ENCODE measurements at places on chromosomes 5 and 9. TPM values are rescaled to one million over a fixed set of nuclear protein-coding genes. Genes with fewer than 3 reads are reported as not detected.
A peak's percentile ranks its signal among the peaks of the same experiment; 100 is the strongest.

- no peaks in the 10 kb centered on the region for H3K27me3 ChIP-seq
- no peak overlapping the region for H3K27ac ChIP-seq
- peaks cover 8% of the 10 kb centered on the region for H3K36me3 ChIP-seq
- no peak for DNase-seq
- no peak overlapping the region for H3K4me3 ChIP-seq
- H3K4me1 ChIP-seq: peaks cover 10% of the 10 kb centered on the region
Observed at GRCh38 chr9:132008855-132009812, 70.5 kb downstream of the MED27 start.

Gene FAM221B
- total RNA-seq: not detected

DNA sequence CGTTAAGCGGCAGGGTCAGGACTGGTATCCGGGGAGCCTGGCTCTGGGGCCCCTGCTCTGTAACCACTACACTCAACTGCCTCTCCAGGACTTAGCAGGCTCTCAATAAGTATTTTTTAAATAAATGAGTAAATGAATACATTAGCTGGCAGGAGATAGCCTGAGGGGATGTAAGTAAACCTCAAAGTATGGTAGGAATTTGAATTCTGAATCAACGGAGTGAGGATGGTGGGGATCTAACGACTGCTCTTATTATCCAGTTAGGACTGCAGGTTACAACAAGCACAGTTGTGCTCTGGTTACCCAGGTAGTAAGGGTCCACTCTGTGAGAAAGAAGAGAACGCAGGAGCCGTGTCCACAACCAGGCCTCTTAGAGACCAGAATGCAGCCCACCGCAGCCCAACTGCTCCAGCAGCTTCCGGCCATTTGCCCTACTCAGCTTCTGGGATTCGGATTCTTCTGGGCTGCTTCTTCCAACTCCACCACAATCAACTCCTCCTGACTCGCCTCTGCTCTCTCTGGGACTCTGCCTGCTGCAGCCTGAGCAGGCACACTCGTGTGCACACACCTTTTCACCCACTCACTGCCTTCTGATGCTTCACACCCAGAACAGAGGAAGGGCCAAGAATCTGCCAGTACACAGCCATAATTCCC is 52.6 kb downstream of the MED27 start:
- H3K27ac ChIP-seq: no peak overlapping the region
- no peaks in the 10 kb centered on the region for H3K4me1 ChIP-seq
- no peak overlapping the region for H3K4me3 ChIP-seq
- H3K27me3 ChIP-seq: no peaks in the 10 kb centered on the region

GRCh38 chr9:112404508-112404932 is 24.6 kb downstream of the HSDL2 start:
- H3K27ac ChIP-seq: no peak overlapping the region
- H3K4me1 ChIP-seq: no peaks in the 10 kb centered on the region
- no peaks in the 10 kb centered on the region for H3K36me3 ChIP-seq
- no peak for DNase-seq

Gene SLC34A3
- not detected for total RNA-seq

- H3K4me1 ChIP-seq: peaks cover 27% of the 10 kb centered on the region
- DNase-seq: no peak
- H3K27me3 ChIP-seq: peaks cover 43% of the 10 kb centered on the region
- peak overlapping the region; percentile 24 for H3K27ac ChIP-seq
- peak overlapping the region; percentile 47 for H3K4me3 ChIP-seq
Observed at GRCh38 chr9:137045294-137046087, 486 bp downstream of the NPDC1 start.

- no peaks in the 10 kb centered on the region for H3K4me1 ChIP-seq
- no peak overlapping the region for H3K4me3 ChIP-seq
- no peaks in the 10 kb centered on the region for H3K36me3 ChIP-seq
- H3K27me3 ChIP-seq: no peaks in the 10 kb centered on the region
Observed at GRCh38 chr9:33225319-33226147, 14.4 kb upstream of the SPINK4 start.

DNA sequence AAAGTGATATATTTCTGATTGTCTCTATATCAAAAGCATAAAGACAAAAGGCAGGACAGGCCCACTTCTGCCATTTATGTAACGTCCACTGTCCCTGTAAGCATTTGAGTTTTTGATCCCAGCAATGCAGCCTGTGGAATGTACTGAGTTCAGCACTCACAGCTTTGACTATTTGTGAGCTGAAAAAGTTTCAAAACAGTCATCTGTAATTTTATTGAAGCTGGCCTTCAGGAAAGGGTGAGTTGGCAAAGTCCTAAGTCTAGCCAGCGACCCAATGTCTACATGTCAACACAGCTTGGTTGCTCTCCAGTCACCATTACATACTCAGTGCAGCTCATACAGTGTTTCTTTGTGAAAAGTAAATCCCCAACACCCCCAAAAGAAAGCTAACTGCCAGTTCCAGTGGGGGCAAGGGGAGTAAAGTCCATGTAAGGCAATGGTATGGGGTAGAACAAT is 9.7 kb downstream of the LIFR start:
- no peaks in the 10 kb centered on the region for H3K27me3 ChIP-seq
- H3K36me3 ChIP-seq: no peaks in the 10 kb centered on the region
- no peak overlapping the region for H3K4me3 ChIP-seq
- H3K27ac ChIP-seq: no peak overlapping the region
- no peak for DNase-seq

Gene PTPN3
- total RNA-seq: 0.48 TPM

GRCh38 chr5:85500869-85501268 is 1116.2 kb upstream of the EDIL3 start:
- H3K4me1 ChIP-seq: no peaks in the 10 kb centered on the region
- H3K36me3 ChIP-seq: no peaks in the 10 kb centered on the region
- no peak overlapping the region for H3K27ac ChIP-seq
- H3K27me3 ChIP-seq: no peaks in the 10 kb centered on the region
- no peak for DNase-seq

Gene APBA1
- total RNA-seq: 0.09 TPM

DNA sequence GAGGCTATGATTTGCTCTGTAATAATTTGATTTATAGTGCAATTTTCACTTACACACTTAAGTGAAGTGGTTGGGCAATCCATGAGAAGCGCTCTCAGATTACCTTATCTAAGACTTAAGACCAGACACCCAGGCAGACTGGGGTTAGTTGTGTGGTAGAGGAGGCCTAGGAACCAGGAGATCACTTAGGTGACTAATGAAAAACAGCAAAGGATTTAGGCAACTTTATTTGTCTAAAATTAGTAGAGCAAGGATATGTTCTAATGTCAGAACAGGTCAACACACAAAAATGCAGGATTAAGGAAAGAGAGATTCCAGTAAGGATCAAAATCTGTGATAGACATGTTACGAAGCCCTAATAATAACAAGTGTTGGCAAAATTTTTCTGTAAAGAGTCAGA is 913.8 kb downstream of the TLE1 start:
- H3K4me1 ChIP-seq: no peaks in the 10 kb centered on the region
- no peaks in the 10 kb centered on the region for H3K36me3 ChIP-seq
- no peak overlapping the region for H3K27ac ChIP-seq
- no peak overlapping the region for H3K4me3 ChIP-seq
- no peaks in the 10 kb centered on the region for H3K27me3 ChIP-seq

DNA sequence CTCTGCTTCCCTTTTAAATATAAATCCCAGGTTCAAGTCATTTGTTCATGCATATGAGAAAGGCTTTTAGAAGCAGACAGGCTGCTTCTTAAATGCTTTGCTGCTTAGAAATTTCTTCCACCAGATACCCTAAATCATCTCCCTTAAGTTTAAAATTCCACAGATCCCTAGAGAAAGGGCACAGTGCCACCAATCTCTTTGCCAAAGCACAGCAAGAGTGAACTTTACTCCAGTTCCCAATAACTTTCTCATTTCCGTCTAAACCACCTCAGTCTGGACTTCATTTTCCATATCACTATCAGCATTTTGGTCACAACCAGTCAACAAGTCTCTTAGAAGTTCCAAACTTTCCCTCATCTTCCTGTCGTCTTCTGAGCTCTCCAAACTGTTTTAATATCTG is 679.8 kb upstream of the FTMT start:
- H3K27me3 ChIP-seq: no peaks in the 10 kb centered on the region
- H3K27ac ChIP-seq: no peak overlapping the region
- no peaks in the 10 kb centered on the region for H3K36me3 ChIP-seq

Gene PPP2R2B
- total RNA-seq: 2.3 TPM

Gene IFT74
- total RNA-seq: 10.4 TPM

DNA sequence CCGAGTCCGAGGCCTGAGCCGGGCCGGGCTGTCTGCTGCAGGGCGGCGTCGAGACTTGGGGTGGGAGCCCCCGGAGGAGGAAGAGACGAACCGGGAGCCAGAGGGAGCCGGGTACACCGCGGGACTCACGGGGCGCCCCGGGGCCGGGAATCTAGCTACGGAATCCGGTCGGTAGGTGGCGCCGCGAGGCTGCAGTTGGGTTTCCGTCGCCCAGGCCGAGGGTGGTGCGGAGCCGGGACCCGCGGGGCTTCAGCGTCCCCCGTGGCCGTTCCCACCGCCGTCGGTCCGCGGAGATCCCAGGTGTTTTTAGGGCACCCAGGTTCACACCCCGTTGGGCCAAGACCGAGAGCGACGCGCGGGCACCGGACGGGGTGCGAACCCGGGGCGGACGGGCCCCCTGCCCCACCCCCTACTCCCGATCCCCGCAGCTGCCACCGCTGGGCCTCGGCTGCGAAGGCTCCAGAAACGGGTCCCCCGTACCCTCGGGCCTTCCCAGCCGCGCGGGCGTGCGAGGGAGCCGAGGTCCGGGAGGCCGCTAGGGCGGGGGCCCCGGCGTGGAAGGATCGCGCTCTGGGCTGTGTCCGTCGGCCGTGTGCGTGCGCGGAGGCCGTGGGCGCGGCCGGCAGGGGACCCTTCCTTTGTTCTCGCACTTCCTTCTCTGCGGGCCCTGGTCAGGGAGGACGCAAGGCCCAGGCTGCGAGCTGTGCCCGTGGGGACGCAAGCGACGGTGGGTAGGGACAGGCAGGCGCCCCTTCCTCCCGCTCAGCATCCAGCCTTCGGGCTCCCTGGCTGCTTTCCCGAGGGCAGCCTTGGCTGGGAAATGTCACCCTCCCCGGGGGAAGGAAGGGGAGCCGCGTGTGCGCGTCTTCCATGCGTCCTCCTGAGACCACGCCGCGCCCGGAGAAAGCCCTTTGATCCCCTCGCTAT is 146.6 kb downstream of the GAPVD1 start:
- no peaks in the 10 kb centered on the region for H3K36me3 ChIP-seq
- H3K27me3 ChIP-seq: no peaks in the 10 kb centered on the region
- no peak overlapping the region for H3K27ac ChIP-seq
- H3K4me3 ChIP-seq: peak overlapping the region; percentile 49

GRCh38 chr9:134829356-134829937 is 51.2 kb upstream of the FCN2 start:
- no peak overlapping the region for H3K27ac ChIP-seq
- no peaks in the 10 kb centered on the region for H3K36me3 ChIP-seq
- H3K4me3 ChIP-seq: no peak overlapping the region
- DNase-seq: no peak
- no peaks in the 10 kb centered on the region for H3K4me1 ChIP-seq

Gene OR1J2
- not detected for total RNA-seq

DNA sequence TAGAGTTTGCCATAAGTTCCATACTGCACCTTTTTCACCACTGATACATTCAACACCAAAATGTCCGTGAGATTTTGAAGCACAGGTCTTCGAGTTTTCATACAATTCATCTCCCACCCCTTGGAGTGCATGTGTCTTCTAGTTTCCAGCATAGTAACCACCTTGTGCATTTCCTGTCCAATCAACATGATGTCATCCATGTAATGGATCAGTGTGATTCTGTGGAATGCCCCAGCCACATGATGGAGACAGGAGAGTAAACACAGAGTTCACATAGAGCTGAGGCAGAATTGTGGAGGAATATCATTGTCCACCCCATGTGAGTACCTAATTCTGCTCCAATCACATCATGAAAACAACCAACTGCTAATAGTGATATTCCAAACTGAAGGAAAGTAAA is 441.5 kb upstream of the CDH6 start:
- no peaks in the 10 kb centered on the region for H3K36me3 ChIP-seq
- H3K27me3 ChIP-seq: no peaks in the 10 kb centered on the region
- no peak for DNase-seq
- H3K4me3 ChIP-seq: no peak overlapping the region
- H3K4me1 ChIP-seq: no peaks in the 10 kb centered on the region
- no peak overlapping the region for H3K27ac ChIP-seq

GRCh38 chr5:154654486-154655371 is 100.4 kb upstream of the LARP1 start:
- no peak overlapping the region for H3K27ac ChIP-seq
- no peaks in the 10 kb centered on the region for H3K4me1 ChIP-seq
- H3K27me3 ChIP-seq: no peaks in the 10 kb centered on the region
- H3K36me3 ChIP-seq: no peaks in the 10 kb centered on the region

GRCh38 chr5:73298251-73298771 is 125.3 kb downstream of the TMEM174 start:
- H3K4me3 ChIP-seq: no peak overlapping the region
- no peaks in the 10 kb centered on the region for H3K36me3 ChIP-seq
- H3K27ac ChIP-seq: no peak overlapping the region
- peaks cover 60% of the 10 kb centered on the region for H3K27me3 ChIP-seq
- no peaks in the 10 kb centered on the region for H3K4me1 ChIP-seq

DNA sequence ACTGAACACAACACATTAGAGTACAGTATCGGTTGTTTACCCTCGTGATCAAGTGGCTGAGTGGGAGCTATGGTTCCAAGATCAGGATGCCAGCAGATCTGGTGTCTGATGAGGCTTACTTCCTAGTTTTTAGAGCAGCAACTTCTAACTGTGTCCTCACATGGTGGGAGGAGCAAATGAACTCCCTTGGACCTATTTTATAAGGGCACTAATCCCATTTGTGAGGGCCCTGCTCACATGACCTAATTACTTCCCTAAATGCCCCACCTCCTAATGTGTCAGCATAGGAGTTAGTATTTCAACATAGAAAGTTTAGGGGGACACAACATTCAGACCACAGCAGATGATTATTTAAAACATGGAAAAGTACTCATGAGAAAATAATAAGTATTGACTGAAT is 111.8 kb downstream of the GCNT1 start:
- no peaks in the 10 kb centered on the region for H3K4me1 ChIP-seq
- H3K36me3 ChIP-seq: no peaks in the 10 kb centered on the region
- no peak overlapping the region for H3K27ac ChIP-seq
- no peaks in the 10 kb centered on the region for H3K27me3 ChIP-seq
- H3K4me3 ChIP-seq: no peak overlapping the region

Gene SPINK7
- total RNA-seq: not detected

Gene CCL21
- not detected for total RNA-seq

- H3K27me3 ChIP-seq: no peaks in the 10 kb centered on the region
- H3K4me3 ChIP-seq: no peak overlapping the region
Observed at GRCh38 chr5:159478950-159479349, 148.7 kb upstream of the IL12B start.

DNA sequence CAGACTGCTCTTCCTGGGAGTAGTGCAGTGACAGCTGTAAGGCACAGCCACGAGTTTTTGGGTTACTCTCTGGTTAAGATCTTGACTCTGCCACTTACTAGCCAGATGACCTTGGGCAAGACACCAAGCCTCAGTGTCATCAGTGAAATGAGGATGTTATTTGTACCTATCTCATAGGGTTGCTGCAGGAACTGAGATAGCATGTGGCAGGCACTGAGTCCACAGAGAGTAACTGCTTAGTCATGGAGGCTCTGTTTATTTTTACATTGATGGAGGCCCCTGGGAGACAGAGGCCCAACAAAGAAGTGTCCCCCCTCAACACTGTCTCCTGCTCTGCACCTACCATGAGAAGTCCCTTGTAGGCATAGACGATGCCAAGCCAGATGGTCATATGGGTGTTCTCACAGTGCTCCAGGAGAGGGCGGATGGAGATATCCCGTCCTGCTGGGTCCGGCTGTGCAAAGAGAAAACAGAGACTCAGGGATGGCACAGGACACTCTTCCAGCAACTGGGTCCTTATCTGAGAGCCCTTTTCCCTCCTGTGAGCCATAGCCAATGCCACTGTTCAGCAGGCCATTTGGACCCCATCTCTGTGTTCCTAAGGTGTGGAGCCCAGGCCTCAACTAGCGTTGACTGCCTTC is 55.4 kb upstream of the TBC1D2 start:
- no peak overlapping the region for H3K27ac ChIP-seq
- H3K4me1 ChIP-seq: no peaks in the 10 kb centered on the region
- no peak overlapping the region for H3K4me3 ChIP-seq
- H3K36me3 ChIP-seq: no peaks in the 10 kb centered on the region
- no peak for DNase-seq
- no peaks in the 10 kb centered on the region for H3K27me3 ChIP-seq
